ENCODE measurements at places on chromosomes 16 and 17.

GRCh38 chr17:66637491-66637890, 197.4 kb upstream of the CACNG5 start:
- no peak for DNase-seq

DNA sequence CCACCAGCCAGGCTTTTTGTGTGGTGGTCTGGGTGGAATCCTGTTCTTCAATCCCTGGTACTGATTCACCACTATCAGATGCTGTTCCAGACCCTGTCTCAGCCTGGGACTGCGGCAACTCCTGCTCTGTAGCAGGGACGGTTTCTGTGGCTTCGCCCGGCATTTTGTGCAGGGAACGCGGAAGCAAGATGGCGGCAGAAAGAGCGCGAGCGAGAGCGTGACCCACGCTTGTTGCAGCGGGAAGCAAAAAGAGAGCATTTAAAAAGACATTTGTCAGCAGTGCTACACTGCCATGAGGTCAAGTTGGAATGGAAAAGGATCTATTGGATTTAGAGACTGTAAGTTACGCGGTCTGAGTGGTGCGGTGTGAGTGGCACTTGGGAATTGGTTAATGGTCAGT, at the start of gene NACA2:
Gene NACA2, minus strand, starts transcription at position 202 of the 400 bp plus-strand sequence. Its CDS starts 39 bp downstream, at position 163.
- DNase-seq = no peak

- DNase-seq = no peak
Measured at GRCh38 chr17:28272166-28272565, 46.8 kb upstream of the TMEM97 start.

DNA sequence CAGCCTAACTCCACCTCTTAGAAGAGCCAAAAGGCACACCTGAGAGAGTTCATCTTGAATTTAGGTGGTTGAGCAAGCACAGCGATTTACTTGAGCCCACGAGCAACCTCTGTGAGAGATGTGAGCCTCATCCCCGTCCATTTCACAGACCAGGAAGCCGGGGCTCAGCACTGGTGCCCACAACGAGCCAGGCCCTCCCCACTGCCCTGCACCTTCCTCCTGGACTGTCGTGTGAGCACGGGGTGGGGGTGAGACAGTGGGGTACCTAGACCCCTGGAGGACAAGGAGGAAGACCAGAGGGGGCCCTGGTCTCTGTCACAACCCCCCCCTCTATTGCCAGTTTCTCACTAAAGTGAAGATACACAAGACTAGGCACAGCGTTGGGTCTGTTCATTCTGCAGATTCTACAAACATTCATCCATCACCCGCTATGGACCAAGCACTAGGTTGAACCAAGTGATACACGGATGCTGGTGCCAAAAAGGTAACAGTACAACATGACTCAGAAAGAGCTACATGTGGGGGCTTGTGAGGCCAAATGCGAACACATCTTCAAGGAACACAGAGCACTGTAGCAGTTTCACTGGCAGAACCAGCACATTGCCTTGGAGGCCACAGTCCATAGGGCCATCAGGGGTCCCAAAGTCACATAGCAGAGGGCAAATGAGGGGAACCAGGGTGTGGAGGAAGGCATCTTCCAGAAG, 231.9 kb downstream of the PARN start:
- no peak for DNase-seq

- DNase-seq = peak; percentile 55
Measured at GRCh38 chr17:59838052-59838916, 54.5 kb downstream of the TUBD1 start.
